ENCODE measurements at places on chromosomes 2 and 18. TPM values are rescaled to one million over a fixed set of nuclear protein-coding genes. Genes with fewer than 3 reads are reported as not detected.

Gene SDC1
- total RNA-seq: 159 TPM

Gene RHBDD1
- 27.4 TPM for total RNA-seq

GRCh38 chr2:45706033-45706432 is 54.6 kb downstream of the PRKCE start:
- no peak for DNase-seq

- no peak for DNase-seq
Observed at GRCh38 chr2:197237291-197238042, 73.1 kb downstream of the ANKRD44 start.

- DNase-seq: no peak
Observed at GRCh38 chr2:61647044-61647443, 108.9 kb upstream of the XPO1 start.

- DNase-seq: no peak
Observed at GRCh38 chr2:2174956-2175355, 156.1 kb downstream of the MYT1L start.

GRCh38 chr2:58971511-58972360 is 730.6 kb upstream of the FANCL start:
- DNase-seq: no peak

DNA sequence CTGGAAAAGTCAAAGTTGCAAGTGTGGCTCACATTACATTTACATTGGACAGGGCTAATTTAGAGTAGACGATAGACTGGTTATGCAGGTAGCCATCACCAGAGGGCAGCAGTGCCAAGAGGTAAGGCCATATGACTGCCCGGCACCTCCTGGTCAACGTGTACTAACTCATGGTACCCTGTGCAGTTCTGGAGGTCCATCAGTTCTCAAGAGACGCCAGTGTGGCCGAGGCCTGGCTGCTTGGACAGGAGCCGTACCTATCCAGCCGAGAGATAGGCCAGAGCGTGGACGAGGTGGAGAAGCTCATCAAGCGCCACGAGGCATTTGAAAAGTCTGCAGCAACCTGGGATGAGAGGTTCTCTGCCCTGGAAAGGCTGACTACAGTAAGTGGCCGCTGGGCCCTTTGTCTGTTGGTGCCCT is 65.8 kb upstream of the EML6 start:
- DNase-seq: no peak

GRCh38 chr2:128635361-128635900 is 316.8 kb upstream of the HS6ST1 start:
- DNase-seq: no peak

GRCh38 chr2:181658444-181658843 is 1.5 kb upstream of the CERKL start:
- DNase-seq: no peak

GRCh38 chr2:214587442-214587841 is 176.6 kb downstream of the VWC2L start:
- no peak for DNase-seq

GRCh38 chr2:11865378-11865777 is 118.9 kb downstream of the LPIN1 start:
- no peak for DNase-seq
